KBM-7 (cell line): ENCODE measurements at places on chromosomes 4 and X.

GRCh38 chr4:112296949-112297880 is at the start of gene ALPK1:
Gene ALPK1 (plus strand): TSS chr4:112297369.
- peak; percentile 88 for DNase-seq

DNA sequence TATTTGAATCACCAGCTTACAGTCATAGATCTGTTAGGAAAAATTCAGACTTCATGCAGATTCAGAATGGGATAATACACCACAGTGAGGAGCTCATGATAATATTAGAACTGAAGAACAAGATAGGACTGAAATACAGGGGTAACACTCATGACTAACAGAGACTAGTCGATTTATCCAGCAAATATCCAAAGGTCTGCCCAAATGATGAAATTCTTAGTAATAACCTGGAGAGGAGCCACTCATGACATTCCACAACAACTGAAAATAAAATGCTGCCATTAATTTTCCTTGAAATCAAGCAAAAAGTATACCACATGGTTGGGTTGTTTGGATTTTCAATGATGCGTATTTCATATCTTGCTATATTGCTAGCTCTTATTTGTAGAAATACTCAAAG is 903.7 kb upstream of the ADGRL3 start:
- no peak for DNase-seq

- DNase-seq: no peak
These were observed 45.6 kb upstream of the GRIA3 start for GRCh38 chrX:123138473-123138872.

DNA sequence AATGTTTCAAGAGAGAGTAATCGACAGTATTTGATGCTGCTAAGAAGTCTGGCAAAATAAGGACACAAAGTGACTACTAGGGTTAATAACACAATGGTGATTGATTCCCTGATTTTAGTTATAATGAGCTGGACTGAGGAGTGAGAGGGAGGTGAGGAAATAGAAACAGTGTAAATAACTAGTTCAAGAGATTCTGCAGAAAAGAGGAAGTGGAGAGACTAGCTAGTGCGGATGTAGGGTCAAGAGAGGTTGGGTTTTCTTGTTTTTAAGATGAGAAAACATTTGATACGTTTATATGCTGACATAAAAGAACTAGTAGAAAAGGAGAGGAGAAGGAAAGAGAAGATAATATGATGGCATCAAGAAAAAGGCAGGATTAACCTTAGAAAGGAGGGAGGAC is 12.2 kb upstream of the TRPC5 start:
- DNase-seq: peak; percentile 3

DNA sequence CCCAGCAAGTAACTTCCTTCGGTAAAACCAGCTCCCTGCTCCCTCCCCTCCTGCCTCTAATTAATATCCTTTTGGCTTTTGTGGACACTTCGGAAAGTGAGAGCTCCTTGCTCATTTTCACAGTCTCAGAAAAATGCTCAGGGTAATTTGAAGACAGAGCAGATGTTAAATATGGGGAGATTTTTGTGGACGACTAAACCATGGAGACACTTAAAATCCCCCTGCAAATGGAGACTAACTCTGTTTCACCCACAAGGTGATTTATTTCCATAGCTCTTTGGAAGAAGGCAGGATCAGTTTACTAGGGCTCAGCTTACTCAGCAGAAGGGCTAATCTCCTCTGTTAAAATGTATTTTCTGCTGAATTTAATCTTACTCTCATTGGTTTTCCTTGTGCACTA is 12.2 kb upstream of the AMOT start:
- DNase-seq: no peak

GRCh38 chr4:76313547-76313946 is 7.0 kb downstream of the STBD1 start:
- no peak for DNase-seq

- no peak for DNase-seq
These were observed 10.1 kb downstream of the FGFRL1 start for GRCh38 chr4:1021386-1022050.

DNA sequence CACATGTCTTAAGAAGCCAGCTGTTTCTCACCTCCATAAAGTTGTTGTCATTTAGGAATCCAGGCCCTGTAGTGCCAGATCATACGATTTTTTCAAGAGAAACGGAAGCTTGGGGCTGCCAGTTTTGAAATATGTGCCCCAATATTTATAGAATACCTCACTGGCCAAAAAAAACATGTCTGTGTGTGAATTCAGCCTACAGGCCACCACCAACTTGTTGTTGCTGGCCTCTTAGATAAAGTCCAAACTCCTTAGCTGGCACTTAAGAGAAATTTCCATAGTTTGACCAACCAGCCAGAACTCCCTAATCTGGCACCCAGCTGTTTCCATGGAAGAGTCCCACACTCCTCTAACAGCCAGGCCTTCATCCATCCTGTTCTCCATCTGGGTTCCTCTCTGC is 74.1 kb downstream of the WDR19 start:
- DNase-seq: no peak

GRCh38 chr4:121534187-121534586 is 153.4 kb upstream of the QRFPR start:
- DNase-seq: no peak

- DNase-seq: no peak
These were observed 18.0 kb downstream of the TRAPPC2 start for GRCh38 chrX:13716455-13716854.

DNA sequence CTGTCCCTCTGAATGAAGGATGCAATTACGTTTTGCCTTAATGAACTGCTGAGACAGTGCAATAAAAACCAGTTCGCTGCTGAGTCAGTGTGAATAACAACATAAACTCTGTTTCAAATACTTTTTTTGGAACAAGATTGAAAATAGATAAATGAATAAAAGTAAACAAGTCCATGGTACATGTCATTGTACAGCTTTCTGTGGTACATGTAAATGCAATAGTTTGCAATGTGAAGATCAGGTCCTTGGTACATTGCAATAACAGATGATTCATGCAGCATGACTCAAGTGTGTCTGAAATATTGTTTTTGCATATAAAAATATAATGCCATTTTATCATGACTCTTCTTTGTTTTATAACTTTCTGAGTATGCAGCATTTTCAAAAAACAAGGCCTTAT is 193.4 kb upstream of the PACRGL start:
- DNase-seq: no peak

- DNase-seq: no peak
These were observed 29.4 kb upstream of the GYG2 start for GRCh38 chrX:2799369-2799768.

DNA sequence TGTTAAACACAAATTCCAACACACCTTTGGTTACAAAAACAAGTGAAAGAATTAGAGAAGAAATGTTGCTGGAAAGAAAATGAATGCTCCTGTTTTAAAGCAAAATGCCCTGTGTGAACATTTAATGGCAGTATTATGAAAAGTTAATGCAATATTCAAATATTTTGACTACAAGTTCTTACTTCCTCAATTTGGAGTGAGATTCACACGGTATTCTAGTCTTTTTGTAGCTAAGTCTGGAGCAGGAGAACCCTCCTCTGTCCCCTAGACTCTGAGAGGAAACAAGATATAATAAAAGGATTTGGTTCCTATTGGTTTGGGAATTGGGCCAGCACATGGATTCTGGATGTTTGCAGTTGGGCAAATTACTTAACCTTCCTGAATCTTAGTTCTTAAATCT is 12.7 kb downstream of the MAD2L1 start:
- DNase-seq: peak; percentile 16

GRCh38 chrX:18574591-18574990 is 97.3 kb downstream of the RS1 start:
- DNase-seq: no peak

GRCh38 chr4:23814587-23814986 is 75.3 kb downstream of the PPARGC1A start:
- no peak for DNase-seq

- no peak for DNase-seq
These were observed 245.6 kb downstream of the THOC2 start for GRCh38 chrX:123487236-123487635.

DNA sequence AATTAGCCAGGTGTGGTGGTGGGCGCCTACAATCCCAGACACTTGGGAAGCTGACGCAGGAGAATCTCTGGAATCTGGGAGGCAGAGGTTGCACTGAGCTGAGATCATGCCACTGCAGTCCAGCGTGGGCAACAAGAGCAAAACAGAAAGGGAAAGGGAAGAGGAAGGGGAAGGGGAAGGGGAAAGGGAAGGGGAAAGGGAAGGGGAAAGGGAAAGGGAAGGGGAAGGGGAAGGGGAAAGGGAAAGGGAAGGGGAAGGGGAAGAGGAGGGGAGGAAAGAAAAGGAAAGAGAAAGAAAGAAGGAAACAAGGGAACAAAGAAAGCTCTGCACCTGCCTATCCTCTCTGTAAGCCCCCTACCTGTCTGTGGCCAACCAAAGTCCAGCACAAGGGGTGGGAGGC is 35.2 kb downstream of the FAM53A start:
- no peak for DNase-seq

- peak; percentile 41 for DNase-seq
These were observed 67.2 kb upstream of the BRWD3 start for GRCh38 chrX:80876877-80877276.

DNA sequence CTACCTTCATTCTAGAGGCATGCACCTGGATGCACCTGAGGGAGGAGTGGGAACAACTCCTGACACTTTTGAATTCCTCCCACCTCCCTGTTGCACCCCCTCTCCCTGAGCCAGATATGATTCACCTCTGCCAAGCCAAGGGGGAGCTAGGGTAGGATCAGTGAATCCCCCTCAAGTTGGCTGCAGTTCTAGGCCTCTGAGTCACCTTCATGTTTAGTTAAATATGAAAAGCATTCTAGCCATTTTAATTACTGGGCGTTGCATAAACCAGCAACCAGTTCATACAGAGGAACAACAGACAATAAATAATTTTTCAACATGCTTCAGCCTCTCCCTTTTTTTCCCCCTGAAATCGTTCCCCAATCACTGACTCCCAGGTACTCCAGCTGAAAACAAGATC is 1440.2 kb downstream of the ADGRL3 start:
- DNase-seq: no peak

DNA sequence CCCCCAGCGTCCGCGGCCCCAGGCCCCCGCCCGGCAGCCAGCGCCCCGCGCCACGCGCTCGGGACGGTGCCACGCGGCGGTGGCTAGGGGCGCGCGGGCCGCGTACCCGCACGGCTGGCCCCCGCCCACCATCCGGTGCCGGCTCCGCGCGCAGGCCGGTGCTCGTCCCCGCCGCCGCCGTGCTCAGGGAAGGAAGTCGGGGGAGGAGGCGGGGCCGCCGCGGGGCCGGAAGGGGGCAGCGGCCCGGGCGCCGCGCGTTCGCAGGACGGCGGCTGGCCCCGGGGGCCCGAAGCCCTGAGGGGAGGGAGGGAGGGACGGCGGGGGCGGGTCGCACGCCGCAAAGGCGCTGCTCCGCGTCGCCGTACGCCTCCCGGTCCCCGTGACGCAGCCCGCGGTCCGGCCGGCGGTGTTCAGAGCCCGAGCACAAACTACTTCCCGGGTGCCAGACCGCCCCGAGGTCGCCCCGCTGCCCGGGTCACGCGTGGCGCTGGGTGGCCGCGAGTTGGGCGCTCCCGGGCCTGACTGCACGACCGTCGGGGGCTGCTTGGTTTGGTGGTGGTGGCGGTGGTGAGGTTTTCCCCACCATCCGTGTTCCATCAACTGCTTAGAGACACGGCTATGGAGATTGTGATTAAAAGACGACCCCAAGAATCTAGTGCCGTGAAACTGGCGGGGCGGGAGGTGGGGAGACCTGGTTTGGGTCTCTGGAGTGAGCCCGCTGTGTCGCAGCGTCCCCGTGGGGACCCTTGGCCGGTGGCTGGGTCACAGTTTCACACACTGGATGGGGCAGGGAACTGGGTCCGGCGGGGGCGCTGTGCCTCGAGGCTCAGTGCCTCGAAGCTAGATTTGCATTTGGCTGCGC is at the start of gene DCTD:
Gene DCTD, minus strand, starts transcription at position 205 of the 862 bp plus-strand sequence. CDS start 1,818 bp downstream, outside the sequence.
- peak; percentile 73 for DNase-seq

- no peak for DNase-seq
These were observed 5.2 kb upstream of the CASP6 start for GRCh38 chr4:109708435-109708834.

DNA sequence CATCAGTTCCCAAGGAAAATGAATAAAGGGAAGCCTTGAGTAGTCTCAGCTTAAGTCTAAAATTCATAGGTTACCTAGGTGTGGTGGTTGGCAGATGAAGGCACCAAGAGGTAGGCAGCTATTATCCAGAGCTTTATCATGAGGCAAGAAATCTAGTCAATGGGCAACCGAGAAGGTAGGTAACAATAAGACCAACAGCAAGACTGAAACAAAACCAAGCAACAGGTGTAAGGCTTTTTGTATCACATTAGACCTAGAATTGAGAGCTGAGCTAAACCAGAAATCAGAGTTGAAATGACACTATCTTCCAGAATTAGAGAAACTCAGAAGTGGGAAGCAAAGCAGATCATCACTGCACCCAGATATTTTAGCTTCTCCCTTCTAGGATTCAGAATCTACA is 117.1 kb downstream of the CAMK2D start:
- no peak for DNase-seq

DNA sequence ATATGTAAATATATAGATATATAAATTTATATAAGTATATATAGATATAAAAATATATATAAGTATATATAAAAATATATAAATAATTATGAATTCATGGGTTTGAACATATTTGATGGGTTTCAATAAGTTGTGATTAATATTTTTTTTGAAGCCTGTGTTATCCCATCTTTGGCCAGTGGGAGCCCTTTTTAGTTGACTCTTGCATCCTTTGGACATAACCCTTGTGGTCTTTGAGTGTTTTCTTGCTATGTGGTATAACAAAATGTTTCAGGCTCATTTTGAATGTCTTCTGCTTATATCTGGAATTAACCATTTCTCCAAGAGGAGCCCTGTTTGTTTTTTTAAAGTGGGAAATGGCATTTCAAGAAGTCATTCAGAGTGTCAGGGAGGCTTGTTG is 15.2 kb downstream of the SNX25 start:
- peak; percentile 15 for DNase-seq

GRCh38 chrX:47628982-47629381 is 748 bp downstream of the CFP start:
- peak; percentile 65 for DNase-seq

- DNase-seq: peak; percentile 49
These were observed 18.0 kb downstream of the STARD8 start for GRCh38 chrX:68665502-68665901.

GRCh38 chr4:86935853-86936733 is 1.3 kb downstream of the AFF1 start:
- DNase-seq: peak; percentile 85

- DNase-seq: peak; percentile 50
These were observed 547.5 kb downstream of the SMARCA1 start for GRCh38 chrX:128975745-128976144.

DNA sequence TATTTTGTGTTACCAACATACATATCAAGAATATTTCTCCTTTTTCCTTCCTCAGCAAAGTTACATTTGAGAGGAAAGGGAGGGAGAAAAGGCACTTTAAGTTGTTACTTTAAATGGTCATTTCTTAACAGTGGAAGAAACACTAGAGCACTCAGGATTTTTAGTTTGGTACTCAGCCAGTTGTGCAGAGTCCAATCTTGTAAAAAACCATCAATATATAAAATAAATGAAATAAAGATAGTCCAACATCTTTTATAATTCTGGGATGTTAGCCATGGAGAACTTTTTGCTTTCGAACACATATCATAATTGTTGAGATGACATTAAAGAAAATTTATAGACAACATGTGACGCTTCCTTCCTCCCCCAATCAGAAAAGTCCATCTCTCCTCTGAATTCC is 253.8 kb downstream of the QDPR start:
- DNase-seq: no peak
